ENCODE measurements at places on chromosomes 2 and 18. TPM values are rescaled to one million over a fixed set of nuclear protein-coding genes. Genes with fewer than 3 reads are reported as not detected.

Gene DUSP11
- 28.8 TPM for total RNA-seq

Gene MOGAT1
- total RNA-seq = not detected

Gene MTX2
- 12.7 TPM for total RNA-seq

Gene CTNNA2
- total RNA-seq = not detected

Gene ST8SIA3
- not detected for total RNA-seq

Gene DYNAP
- not detected for total RNA-seq

Gene SEMA4F
- total RNA-seq = 11.1 TPM

Gene NEDD4L
- total RNA-seq = 4.4 TPM

Gene RELCH
- total RNA-seq = 42.9 TPM

Gene MORN2
- total RNA-seq = 1.0 TPM

Gene SP100
- total RNA-seq = 301 TPM

Gene UGT1A3
- not detected for total RNA-seq

DNA sequence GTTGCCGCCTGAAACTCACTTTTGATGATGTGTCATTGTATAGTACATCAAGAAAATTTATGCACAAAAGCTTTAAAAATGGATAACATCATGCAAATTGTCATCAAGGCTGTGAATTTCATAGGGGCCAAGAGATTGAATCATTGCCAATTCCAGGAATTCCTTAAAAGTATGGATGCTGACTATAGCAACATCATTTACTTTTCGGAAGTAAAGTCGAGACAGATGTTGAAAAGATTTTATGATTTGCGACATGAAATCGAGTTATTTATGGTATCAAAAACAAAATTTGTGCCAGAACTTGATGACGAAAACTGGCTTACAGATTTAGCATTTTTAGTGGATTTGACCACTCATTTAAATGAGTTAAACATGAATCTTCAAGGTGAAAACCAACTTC lies 56.3 kb downstream of the ASB1 start:
- no peak for DNase-seq

GRCh38 chr2:216768908-216769411 lies 73.6 kb upstream of the IGFBP5 start:
- no peak for DNase-seq

- no peak for DNase-seq
Measured at GRCh38 chr2:164800572-164800971, 41.1 kb downstream of the COBLL1 start.

- DNase-seq = peak; percentile 4
Measured at GRCh38 chr18:13235421-13235831, 16.9 kb downstream of the LDLRAD4 start.

DNA sequence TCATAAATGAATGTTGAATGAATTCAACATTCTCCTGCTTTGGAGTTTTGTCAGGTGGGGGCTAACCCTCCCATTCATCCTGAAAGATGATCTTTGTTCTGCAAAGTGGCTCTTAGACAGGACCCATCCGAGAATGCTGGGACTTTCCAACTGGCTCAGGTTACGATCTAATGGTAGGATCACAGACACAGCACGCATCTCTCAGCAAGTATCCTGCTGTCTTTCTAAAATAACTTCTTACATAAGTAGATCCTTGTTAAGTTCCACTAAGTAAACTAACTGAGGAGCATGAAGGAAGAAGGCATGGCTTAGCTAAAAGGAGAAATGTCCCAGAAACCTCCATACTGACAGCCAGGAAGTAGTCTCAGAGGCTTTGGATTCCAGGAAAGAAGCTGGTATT lies 23.7 kb downstream of the CYP27A1 start:
- DNase-seq = no peak

- no peak for DNase-seq
Measured at GRCh38 chr2:8691859-8692437, 10.1 kb downstream of the ID2 start.

DNA sequence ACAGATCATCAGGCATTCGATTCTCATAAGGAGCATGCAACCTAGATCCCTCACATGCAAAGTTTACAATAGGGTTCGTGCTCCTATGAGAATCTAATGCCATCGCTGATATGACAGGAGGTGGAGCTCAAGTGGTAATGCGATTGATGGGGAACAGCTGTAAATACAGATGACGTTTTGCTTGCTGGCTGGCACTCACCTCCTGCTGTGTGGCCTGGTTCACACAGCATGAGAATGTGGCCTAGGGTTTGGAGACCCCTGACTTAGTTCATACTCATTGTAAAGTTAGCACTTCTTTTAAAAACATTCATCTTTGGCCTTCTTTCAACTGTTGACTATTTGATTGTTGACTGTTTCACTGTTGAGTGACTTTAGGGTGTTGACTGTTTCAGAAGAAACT lies 8.7 kb upstream of the CHMP1B start:
- no peak for DNase-seq

DNA sequence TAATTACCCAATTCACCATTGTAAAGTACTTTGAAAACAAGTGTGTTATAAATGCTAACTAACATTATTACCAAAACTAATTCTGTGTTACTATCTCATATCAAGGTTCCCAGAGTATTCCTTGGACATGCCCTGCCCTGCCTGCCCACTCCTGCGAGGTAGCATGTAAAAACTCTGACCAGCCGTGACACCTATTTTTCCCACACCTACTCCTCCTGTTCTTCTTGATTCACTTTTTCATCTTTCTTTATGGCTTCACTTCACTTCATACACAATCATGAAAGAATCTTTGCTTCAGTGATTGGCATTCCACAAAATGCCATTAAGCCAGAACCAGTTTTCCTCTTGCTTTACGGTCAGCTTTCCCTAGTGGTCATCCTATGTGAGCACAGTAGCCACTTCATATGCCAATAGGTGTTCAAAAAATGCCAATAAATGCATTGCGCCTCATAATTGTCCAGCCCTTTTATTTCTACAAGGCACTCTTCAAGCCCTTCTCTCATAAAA lies 42.6 kb upstream of the SETBP1 start:
- DNase-seq = no peak

DNA sequence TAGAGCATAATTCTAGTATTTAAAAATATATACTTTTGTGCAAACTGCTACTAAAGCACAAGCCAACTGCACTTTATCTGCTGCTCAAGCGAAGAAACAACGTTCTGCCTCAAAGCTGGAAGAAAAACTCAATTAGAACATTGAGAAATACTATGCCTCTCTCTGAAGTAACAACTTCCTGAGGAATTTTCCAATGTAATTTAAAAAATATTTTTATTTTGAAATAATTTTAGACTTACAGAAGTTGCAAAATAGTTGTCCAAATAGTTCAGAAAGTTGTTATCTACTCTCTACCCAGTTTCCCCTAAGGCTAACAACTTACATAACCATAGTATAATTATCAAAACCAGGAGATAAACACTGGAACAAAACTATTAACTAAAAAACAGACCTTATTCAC lies 12.3 kb upstream of the POLI start:
- no peak for DNase-seq

DNA sequence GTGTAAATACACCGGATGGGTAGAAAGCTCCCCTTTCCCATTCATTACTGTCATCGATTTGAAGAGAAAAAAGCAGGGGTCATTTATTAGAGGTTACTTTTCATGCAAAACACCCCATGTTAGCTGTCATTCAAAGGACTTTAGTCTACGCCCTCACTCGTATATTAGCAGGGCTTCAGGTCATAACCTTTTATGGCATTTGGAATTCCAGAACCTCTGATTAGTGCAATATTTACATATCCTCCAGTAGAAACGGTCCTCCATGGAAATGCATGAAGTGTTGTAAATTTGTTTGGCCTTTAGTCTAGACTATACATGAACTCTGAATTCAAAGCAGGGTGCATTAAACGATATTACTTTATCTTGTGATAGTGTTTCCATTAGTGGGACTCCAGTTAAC lies 180.5 kb downstream of the ZNF516 start:
- DNase-seq = no peak

- no peak for DNase-seq
Measured at GRCh38 chr2:137002896-137003295, 237.6 kb downstream of the THSD7B start.

GRCh38 chr2:129331638-129332037 lies 647.8 kb upstream of the RAB6C start:
- no peak for DNase-seq

DNA sequence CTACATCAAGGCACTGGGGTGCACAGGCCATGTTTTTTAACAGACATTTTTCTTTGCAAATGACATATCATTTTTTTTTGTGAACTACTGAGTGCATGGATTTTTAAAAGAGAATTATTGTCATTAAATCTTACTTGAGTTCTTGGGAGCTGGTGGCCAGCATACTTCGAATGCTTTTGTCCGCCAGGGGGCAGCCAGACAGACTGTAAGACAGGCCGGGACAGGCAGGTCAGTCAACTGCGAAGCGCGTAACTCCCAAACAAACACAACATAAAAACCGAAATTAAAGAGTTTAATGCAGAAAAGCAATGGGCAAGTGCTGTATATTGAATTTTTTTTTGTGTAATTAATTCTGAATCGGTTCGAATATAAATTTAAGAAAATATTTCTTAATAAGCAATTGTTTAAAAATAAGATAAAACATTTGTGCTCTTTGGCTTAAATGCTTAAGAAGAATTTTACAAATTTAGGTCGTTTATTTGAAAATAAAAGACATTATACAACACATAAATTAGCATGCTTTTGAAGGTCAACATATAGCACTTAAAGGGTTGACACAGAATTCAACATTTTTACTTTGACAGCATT lies 142.2 kb upstream of the PXDN start:
- peak; percentile 46 for DNase-seq

DNA sequence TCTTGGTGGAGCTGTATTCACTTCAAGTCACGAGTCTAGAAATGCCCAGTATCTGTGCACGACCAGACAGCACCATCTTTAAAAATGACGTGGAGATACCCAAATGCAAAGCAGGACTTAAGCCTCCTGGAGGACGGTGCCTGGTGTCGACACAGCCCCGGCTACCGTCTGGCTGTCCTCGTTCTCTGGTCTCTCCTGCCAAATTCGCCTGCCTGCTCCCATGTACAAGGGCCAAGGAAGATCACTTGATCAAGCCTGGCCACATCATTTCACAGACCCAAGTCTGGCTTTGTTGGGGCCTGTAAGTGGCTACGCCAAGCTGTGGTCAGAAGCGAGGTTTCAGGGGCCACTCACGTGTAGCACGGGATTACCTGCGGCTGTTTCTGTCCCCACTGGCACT lies 9.4 kb downstream of the ODC1 start:
- no peak for DNase-seq

- no peak for DNase-seq
Measured at GRCh38 chr2:158312981-158313380, 143.6 kb downstream of the CCDC148 start.

DNA sequence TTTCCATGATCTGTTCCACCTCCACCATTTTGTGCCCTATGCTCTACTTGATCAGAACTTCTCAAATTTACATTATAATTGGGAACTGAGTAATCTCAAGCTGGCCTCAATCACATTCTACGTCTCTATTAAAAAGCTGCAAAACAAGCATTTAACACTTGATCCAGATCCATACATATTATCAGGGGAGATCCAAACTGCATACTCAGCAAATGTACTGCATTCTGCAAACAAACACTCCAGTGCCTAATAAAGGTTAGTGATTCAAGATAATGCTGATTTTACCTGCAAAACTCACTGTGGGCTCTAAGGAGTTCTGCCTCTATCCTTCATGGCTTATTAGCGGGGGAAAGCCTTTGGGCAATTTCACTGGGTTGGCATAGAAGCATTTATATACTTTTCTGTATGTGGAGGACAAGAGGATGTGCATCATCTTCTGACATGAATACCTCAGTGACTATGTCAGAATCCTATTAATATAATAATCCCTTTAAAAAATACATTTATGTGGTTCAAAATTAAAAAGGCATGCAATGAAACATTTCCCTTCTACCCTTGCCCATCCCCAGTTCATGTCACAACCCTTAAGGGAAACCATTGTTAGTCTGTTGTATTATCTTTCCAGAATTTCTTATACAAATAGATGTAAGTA lies 40.2 kb downstream of the GALNT14 start:
- DNase-seq = no peak

- DNase-seq = no peak
Measured at GRCh38 chr2:8427211-8427610, 254.6 kb upstream of the ID2 start.

DNA sequence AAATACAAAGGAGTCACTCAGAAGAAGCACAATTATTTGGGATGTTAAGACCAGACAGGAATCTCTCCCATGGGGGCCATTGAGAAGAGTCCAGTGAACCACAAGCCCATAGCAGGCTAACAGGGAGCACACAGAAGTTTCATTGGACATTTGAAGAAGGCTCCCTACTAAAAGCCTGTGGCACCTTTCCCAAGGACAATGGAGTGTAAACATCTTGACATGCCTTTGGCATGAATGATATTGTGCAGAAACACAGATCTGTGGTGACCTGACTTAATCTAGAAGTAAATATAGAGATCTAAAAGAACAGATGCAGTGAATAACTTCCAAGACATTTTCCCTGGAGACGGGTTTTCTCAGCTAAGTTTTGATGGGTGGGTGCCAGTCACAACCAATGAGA lies 221.5 kb downstream of the EPHA4 start:
- DNase-seq = no peak

GRCh38 chr18:69659142-69659651 lies 258.5 kb downstream of the DOK6 start:
- DNase-seq = no peak

Measured in activated naive CD8-positive, alpha-beta T cell treated with anti-CD3 and anti-CD28 coated beads, Interleukin-2, amount 10 ng/mL, durations not matched to agents 7 days and 5 days (primary cell).